ENCODE measurements at places on chromosomes 5 and 9.

DNA sequence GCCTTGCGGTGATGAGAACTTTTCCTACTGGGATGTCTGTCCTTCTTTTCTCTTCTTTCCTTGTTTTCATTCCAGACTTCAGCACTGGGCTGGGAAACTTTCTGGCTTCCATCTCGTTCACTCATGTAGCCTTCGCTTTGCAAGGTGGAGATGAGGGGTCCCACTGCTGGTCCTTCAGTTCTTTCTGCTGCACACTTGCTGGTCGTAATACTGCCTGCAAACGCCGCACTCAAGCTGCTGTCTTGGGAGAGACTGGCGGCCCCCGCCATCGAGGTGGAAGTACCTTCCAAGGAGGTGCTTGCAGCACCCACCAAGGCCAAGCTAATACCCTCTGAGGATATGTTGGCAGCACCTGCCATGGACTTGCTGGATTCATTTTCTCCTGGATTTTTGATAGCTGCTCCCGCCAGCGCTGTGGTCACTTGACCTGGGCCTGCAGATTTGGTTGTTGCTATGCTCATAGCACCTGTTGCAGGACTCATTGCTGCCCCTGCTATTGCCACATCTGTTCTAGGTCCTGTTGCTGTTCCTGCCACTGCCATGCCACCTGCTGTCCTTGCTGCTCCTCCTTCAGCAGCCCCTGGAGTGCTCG is 3.0 kb downstream of the GARIN3 start:
- DNase-seq: no peak

GRCh38 chr9:108053555-108054061 is 564.0 kb upstream of the KLF4 start:
- DNase-seq: no peak

DNA sequence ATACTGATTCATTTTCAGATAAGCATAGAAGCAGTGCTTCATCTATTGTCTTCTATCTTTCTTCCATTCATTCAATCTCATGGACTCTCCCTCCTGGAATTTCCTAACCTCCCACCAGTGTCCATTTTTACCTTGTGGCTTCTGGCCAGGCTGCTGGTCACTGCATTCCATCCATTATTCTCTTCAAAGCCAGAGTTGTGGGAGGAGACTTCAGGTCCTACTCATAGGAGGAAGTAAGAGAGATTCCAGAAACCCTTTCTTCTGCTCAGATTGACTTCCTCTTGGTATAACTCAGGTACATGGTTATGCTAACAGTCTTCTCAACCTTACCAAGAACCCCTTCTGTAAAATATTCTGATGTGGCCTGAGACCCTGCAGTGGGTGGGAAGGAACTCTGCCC is 153.3 kb upstream of the SLC12A2 start:
- no peak for DNase-seq

DNA sequence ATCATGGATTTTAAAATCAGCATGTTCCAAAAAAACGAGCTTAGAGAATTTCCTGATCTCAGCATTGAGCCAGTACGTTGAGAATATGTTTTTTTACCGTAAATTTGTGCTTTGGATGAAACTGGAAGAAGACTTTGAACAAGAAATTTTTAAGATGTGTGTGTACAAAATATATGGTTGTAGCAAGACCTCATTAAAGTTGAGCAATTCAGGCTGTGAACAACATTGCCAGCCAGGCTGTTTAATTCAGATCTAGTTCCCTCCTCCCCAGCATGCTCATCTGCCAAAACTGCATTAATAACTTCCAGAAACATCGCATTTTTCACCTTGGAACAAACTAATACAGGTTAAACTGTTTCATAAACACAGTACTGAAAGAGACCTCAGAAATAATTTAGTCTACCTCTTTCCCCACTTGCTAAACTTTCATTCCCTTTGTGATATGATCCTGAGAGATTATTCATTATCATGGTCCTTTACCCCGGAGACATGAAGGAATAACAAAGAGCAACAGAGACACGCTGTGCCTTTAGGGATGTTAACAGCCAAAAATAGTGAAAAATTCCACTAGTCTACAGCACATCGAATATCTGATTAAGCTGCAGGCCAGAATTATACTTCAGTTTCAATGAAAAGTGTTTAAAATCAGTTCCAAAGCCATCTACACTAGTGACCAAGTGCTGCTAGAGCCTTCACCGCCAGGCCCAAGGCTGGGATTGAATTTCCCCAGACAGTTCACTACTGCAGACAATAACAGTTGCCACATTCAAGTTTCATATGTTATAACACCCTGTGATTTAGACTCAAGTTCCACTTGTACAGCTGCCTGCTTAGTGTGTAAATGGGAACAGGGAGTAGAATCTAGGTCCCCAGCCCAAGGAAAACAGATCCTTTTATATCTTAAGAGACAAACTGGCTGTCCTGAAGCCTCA is 89.6 kb downstream of the EFNA5 start:
- DNase-seq: no peak

GRCh38 chr5:110054240-110054639 is 364.5 kb downstream of the MAN2A1 start:
- no peak for DNase-seq

GRCh38 chr5:38590838-38591522 is 34.5 kb upstream of the LIFR start:
- DNase-seq: no peak

GRCh38 chr9:121067640-121068039 is 7.1 kb upstream of the CNTRL start:
- DNase-seq: no peak

DNA sequence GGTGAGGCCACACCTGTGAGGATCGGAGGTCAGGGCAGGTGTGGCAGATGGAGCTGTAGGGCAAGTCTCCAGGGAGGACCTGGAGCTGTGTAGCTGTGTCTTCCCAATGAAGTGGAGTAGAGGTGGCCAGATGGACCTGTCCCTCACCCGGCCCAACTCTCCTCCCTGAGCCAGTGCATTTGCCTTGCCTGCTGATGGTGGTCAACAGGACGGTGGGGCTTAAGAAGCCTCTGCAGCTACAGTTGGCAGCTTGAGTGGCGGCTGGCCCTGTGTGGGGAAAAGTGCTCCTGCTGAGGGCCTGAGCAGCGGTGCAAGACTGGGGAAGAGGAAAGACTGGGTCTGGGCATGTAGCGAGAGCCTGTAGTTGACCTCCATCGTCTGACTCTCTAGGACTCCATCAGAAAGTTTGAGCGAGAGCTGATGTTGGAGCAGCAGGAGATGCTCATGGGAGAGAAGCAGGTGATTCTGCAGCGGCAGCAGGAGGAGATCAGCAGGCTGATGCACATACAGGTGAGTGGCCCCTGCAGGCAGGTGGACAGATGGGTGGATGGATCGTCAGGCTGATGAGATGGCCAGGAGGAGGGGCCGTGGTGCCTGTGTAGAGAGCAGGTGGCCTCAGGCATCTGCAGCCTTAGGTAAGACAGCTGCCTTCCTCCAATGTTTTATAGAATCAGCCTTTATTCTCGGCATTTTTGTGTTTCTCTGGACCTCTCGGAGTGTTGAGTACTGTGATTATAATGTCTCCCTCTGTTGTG is 24.9 kb downstream of the PITX1 start:
- DNase-seq: no peak

DNA sequence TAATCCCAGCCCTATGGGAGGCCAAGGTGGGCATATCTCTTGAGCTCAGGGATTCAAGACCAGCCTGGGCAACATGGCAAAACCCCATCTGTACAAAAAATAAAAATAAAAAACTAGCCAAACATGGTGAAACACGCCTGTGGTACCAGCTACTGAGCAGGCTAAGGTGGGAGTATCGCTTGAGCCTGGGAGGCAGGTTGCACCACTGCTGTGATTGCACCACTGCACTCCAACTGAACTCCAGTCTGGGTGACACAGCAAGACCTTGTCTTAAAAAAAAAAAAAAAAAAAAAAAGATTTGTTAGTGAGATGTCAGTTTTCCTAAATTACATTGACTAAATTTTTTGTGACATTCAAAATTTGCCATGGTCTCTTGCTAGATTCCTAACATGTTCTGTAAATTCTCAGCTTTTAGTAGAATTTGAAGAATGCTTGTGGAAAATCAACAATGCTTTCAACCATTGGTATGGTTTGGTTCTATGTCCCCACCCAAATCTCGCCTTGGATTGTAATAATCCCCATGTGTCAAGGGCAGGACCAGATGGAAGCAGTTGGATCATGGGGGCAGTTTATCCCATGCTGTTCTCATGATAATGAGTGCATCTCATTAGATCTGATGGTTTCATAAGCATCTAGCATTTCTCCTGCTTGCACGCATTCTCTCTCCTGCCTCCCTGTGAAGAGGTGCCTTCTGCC is 236.1 kb downstream of the ARRDC3 start:
- DNase-seq: no peak

GRCh38 chr5:89293810-89294209 is 410.8 kb upstream of the MEF2C start:
- no peak for DNase-seq

GRCh38 chr9:135186248-135187164 is 99.0 kb downstream of the OLFM1 start:
- no peak for DNase-seq

DNA sequence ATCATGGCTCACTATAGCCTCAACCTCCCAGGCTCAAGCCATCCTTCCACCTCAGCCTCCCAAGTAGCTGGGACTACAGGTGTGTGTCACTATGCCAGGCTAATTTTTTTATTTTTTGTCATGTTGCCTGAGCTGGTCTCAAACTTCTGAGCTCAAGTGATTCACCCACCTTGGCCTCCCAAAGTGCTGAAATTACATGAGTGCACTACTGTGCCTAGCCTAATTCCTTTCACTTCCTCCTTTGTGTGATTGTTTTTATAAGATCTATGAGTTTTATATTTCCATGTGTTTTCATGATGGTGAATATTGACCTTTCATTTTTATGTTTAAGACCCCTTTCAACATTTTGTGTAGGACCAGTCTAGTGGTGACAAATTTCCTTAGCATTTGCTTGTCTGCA is 55.2 kb upstream of the IL12B start:
- DNase-seq: no peak

DNA sequence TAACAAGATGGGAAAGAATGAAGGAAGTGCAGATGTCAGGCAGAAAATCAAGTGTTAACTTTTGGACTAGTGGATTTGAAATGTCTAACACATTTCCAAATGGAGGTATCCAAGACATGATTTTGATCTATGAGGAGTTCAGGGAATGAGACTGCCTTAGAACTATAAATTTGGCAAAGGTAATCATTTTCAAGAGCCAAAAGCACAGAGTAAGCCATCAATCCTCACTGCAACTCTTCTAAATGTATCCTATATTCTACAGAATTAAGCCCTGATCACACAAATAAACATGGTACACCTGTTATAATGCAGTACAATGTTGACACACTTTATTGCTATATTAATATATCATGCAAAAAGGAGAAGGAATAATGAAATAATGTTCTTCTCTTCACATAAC is 55.6 kb downstream of the SETX start:
- DNase-seq: no peak

DNA sequence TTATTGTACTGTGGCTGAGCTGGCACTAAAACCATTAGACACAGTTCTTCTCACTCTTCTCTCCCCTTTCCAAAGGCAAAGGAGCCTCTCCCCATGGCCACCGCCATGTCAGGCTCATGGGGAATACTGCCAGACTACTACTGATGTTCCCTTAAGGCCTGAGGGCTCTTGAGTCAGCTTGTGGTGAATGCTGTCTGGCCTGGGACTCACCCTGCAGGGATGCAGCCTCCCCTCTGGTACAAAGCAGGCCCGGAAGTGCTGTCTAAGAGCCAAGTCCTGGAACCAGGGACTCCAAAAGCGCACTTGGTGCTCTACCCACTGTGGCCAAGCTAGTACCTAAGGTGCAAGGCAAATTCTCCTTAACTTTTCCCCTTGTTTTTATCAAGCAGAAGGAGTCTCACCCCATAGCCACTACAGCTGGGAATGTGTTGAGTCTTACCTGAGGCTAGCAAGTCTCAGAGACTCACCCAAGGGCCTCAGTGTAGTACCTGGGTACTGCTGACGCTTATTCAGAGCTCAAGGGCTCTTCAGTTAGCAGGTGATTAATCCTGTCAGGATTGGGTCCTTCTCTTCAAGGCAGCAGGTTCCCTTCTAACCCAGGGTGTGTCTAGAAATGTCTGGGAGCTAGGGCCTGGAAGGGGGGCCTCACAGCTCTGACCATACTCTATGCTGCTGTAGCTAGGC is 33.2 kb upstream of the C5orf46 start:
- no peak for DNase-seq

DNA sequence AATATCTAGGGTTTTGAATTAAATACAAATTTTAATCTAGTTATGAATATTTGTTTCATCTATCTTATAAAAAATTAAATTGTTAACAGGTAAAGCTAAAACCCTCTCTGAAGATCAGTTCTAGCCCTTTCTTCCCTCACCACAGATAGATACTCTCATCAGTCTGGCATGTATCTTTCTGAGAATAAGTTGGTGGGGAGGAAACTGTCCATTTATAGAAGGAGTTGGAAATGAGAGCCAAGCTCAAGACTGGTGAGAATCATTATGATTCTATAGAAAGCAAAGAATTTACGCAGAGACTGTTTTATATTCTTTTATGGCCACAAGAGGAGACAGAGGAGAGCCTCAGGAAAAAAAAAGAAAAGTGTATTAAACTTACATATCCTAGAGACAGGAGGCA is 59.0 kb downstream of the STARD4 start:
- no peak for DNase-seq

DNA sequence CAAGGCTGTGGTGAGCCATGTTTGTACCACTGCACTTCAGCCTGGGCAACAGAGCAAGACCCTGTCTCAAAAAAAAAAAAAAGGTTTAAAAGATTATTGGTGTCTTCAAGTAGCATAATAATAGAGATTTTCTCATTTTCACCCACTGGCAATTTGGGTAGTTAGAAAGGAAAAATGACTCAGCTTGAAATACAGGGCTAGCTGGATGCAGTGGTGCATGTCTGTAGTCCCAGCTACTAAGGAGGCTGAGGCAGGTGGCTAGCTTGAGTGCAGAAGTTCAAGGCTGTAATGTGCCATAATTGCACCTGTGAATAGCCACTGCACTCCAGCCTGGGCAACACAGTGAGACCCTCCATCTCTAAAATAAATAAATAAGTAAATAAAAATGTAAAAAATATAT is 111.1 kb downstream of the ARRDC3 start:
- DNase-seq: no peak

Measured in cortex of kidney (tissue), 1 donor.